GF-D8 (cell line): ENCODE measurements at places on chromosomes 1 and 21.

DNA sequence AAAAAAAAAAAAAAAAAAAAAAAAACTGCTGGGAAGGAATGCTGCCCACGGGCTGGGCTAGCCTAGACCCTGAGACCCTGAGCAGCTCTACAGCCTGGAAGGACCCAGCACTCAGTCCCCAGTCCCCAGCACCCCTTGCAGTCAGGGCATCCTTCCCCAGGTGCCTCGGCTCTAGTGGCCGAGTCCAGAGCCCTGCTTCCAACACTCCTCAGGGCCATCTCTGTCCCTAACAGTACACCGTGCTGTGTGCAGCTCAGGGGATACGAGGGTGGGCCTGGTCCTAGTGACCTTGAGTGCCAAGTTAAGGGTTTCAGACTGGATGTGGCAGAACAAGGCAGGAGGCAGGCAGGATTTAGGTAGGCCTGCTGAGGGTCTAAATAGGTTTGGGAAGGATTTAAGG lies 50.2 kb upstream of the LRP8 start:
- no peak for DNase-seq

DNA sequence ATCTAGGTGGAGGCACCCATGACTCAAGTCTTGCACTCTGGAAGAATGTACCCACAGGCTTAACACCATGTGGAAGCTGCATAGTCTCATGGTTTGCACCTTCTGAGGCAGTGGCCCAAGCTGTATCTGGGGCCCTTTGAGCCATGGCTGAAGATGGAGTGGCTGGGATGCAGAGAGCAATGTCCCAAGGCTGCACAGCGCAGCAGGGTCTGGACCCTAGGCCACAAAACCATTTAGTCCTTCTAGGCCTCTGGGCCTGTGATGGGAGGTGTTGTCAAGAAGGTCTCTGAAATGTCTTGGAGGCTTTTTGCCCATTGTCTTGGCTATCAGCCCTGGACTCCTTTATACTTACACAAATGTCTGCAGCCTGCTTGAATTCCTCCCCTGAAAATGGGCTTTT lies 21.4 kb upstream of the FCRL3 start:
- no peak for DNase-seq

- DNase-seq, result no peak
These were observed 9.4 kb downstream of the LAPTM5 start for GRCh38 chr1:30748098-30748698.

GRCh38 chr1:50936321-50936720 lies 23.7 kb downstream of the FAF1 start:
- no peak for DNase-seq

- no peak for DNase-seq
These were observed 58.9 kb downstream of the TEX35 start for GRCh38 chr1:178571807-178572206.

DNA sequence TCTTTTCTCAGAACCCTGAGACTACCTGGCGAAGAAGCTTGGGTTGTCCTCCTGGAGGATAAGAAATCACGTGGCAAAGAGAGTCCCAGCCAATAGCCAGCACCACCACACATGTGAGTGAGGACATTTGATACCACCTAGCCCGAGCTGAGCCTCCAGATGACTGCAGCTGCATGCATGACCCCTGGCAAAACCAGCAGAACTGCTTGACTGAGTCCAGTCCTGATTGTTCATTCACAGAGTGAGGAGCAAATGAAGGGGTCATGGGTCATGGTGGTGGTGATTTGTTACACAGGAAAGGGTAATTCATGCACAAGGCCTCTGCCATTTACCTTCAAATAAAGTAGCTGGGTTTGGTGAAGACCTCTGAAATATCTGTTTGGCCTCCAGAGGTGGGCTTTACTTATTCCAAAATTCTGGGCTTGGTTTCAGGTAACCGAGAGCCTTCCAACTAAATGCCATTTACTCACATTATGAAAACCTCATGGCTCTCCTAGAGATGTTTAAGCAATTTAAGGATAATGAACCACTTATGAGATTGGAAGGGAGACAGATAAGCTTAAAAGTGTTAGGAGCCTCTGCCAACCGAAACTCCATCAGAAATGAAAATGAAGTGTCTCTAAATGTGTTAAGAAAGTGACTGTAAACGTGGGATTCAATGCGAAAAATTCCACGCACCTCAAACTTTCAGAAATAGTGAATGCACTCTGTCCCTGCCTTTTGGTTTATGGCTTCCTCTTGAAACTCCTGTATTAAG lies 163.3 kb downstream of the SLC35F3 start:
- DNase-seq, result no peak

GRCh38 chr1:183898001-183898396 lies 93.1 kb downstream of the RGL1 start:
- DNase-seq, result no peak

- DNase-seq, result no peak
These were observed 2.5 kb downstream of the MFSD2A start for GRCh38 chr1:39957299-39958015.

DNA sequence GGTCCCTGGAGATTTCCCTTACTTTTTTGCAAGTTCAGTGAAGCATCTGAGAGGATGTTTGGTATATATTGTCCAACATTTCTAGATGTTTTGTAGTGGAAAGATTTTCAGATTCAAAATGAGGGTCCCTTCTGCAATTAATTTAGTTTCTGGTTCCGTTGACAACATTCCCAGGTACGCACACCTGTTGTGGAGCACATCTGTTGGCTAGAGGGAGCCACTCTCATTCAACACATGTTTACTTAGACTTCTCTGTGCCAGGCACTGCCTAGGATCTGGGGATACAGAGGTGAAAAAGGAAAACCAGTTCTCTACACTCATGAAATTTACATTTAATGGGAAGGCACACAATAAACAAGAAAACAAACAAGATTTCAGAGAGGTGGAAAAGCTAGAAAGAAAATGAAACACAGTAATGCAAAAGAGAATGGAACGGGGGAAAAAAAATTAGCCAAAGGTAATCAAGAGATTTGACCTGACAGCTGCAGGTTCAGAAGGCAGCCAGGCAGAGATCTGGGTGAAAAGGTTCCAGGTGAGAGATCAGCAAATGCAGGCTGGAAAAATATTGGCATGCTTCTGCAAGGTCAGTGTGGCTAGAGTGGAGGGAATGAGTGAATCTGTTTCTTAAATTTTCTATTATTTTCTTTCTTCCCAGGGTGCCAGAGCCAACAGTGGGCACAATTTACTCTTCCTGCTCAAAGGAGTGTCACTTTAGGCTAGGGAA lies 48.4 kb upstream of the KAZN start:
- no peak for DNase-seq

- no peak for DNase-seq
These were observed 7.9 kb upstream of the NBPF1 start for GRCh38 chr1:16621300-16621658.
